ENCODE measurements at places on chromosomes 13 and 19.

- DNase-seq = peak; percentile 44
Observed at GRCh38 chr13:77492982-77493381, 42.5 kb upstream of the SCEL start.

DNA sequence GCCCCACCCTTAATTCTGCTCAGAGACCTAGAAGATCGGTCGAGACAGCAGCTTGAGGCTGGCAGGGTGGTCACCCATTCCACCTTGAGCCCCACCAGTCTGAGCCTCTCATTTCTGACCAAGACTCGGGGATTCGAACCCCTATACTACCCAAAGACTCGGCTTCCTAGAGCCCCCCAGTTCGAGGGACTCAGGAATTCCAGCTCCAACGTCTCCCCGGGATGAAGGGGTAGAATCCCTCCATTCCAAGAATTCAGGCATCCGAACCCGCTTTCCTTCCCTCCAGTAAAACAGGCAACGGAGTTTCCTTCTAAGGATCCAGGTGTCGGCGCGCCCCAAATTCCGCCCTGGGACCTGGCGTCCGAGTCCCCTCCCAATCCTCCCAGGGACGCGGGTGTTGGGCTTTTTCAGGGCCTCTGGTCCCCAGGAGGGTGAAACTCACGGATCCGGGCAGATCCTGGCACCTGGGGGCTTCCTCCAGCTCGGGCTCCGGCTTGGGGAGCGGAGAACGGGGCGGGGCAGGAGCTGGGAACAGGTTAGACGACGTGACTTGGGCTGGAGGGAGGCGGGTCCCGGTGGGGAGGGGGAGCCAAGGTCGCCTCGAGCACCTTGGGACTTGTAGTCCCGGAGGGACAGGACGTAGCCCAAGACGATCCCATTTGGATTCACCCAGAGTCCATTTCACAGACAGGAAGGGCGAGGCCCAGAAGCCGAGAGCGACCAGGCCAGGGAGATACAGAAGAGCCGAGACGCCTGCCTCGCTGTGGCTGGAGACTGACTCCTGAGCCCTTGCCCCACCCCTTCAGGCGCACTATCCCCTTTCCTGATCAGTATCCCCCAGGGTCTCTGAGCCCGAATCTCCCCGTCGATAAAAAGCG lies at the start of gene PPP1R13L:
PPP1R13L (minus strand) TSS at position 513 of the 878 bp plus-strand sequence. CDS start 6,751 bp downstream, outside the sequence.
- peak; percentile 55 for DNase-seq

DNA sequence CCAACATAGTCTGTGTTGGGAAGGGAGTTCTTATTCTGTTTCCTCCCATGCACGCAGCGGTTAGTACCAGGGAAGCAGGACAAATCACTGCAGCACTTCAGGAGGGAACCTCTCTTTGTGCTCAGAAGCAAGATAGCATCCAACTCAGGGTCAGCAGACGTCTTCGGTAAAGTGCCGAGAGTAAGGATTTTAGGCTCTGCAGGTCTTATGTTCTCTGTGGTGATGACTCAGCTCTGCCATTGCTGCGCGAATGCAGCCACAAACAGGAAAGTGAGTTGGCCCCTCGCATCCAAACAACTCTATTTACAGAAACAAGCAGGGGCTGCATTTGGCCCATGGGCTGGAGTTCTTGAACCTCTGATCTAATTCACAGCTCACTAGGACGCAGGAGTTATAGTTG lies 122.1 kb upstream of the SPATA13 start:
- no peak for DNase-seq

- DNase-seq = peak; percentile 76
Observed at GRCh38 chr13:45768656-45769479, 66.7 kb downstream of the CBY2 start.

DNA sequence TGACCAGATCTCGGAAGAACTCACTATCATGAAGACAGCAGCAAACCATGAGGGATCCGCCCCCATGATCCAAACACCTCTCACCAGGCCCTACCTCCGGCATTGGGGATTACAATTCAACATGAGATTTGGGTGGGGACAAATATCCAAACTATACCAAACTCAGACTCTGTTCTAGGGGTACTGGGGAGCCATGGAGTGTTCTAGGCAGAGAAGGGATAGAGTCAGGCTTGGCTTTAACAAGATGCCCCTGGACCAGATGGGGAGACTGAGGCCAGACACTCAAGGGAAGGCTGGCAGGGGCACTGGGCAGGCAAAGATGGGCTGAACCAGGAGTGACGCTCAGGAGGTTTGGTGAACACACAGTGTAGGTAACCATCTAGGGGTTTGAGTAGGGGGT lies 11.9 kb upstream of the SCN1B start:
- DNase-seq = no peak

GRCh38 chr13:51134763-51135365 lies 23.8 kb upstream of the C13orf42 start:
- DNase-seq = no peak

DNA sequence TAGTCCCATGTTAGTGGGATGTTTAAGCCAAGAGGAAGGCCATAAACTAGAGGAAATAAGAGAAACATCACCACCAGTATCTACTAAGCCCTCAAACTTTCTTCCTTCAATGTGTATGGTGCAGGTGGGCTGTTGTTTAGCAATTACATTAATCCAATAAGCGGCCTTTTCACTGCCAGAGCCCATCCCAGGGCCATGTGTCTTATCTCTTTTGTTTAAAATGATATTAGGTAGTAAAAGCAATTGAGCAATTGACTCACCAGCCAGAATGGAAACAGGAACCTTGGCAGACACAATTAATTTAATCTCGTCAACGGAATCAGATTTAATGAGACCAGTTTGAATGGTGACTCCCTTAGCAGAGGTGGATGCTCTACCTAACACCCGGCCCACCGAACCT lies 1503.5 kb downstream of the UQCRFS1 start:
- DNase-seq = no peak

GRCh38 chr13:40220299-40220935 lies 446.0 kb downstream of the FOXO1 start:
- DNase-seq = no peak

DNA sequence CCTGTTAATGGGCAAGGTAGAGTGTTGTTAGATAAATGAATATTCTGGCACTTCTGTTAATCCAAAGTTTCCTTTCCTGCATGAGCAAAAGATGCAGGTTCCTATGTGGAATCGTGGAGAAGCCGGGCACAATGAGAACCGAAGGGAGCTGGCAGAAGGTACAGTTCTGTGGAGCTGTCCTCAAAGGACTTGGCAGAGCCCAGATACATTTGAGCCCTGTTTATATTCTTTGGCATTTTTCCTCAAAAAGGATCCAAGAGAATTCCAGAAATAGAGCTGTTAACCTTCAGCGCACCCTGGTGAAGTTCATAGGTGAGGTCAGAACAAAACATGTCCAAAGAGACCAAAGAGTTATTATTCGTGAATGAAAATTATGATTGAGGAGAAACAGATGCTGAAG lies 4.0 kb upstream of the DLEU7 start:
- DNase-seq = no peak

- DNase-seq = no peak
Observed at GRCh38 chr19:35713904-35714495, 3.8 kb upstream of the KMT2B start.

DNA sequence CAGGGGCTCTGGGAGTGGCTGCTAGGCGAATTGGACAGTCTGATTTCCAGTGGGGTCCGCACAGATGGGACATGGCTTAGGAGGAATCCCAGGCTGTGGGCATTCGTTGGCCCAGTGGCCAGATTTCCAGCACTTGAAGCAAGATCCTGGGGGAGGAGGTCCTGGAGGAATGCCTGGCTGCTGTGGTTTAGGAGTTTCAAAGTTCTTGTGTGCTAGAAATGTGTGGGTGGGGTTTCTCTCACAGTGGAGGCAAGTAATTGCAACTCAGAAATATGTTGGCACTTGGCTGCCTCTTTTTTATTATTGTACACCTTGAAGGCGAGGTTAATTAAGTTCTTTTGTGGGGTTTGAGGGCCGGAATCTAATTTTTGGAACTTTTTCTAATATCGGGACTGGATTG lies 17.1 kb downstream of the IGFL3 start:
- DNase-seq = no peak

- no peak for DNase-seq
Observed at GRCh38 chr13:26551255-26551860, 6.1 kb upstream of the WASF3 start.

- peak; percentile 56 for DNase-seq
Observed at GRCh38 chr13:51000571-51001260, 91.1 kb downstream of the RNASEH2B start.

DNA sequence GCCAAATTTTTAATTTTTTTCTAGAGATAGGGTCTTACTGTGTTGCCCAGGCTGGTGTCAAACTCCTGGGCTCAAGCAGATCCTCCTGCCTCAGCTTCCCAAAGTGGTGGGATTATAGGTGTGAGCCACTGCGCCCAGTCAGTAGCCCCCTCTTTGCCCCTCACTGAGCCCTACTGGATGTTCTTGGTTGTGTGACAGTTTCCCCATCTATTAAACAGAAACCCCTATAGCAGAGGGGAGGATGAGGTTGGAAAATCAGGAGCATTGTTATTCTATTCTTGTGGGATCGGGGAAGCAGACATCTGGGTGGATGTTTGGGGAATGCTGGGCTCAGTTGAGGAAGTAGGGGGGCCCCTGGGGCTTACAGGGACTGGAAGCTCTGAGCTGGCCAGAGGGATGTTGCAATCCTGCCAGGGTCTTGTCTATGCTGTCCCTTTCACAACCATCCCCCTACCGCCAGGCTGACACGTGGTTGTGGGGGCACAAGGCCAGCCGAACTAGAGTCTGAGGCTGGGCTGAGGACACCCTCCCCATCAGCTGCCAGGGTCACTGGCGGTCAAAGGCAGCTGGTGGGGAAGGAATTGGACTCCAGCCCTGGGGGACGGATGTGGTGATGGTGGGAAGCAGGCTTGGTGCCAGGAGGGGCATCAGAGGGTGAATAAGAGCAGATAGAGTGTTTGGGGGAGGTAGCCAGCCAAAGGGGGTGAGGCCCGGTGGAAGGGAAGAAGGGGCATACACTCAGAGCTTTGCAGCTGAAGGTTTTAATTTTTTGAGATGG lies 10.9 kb downstream of the APOC1 start:
- peak; percentile 34 for DNase-seq

GRCh38 chr19:5170329-5170745 lies 170.3 kb downstream of the PTPRS start:
- no peak for DNase-seq

DNA sequence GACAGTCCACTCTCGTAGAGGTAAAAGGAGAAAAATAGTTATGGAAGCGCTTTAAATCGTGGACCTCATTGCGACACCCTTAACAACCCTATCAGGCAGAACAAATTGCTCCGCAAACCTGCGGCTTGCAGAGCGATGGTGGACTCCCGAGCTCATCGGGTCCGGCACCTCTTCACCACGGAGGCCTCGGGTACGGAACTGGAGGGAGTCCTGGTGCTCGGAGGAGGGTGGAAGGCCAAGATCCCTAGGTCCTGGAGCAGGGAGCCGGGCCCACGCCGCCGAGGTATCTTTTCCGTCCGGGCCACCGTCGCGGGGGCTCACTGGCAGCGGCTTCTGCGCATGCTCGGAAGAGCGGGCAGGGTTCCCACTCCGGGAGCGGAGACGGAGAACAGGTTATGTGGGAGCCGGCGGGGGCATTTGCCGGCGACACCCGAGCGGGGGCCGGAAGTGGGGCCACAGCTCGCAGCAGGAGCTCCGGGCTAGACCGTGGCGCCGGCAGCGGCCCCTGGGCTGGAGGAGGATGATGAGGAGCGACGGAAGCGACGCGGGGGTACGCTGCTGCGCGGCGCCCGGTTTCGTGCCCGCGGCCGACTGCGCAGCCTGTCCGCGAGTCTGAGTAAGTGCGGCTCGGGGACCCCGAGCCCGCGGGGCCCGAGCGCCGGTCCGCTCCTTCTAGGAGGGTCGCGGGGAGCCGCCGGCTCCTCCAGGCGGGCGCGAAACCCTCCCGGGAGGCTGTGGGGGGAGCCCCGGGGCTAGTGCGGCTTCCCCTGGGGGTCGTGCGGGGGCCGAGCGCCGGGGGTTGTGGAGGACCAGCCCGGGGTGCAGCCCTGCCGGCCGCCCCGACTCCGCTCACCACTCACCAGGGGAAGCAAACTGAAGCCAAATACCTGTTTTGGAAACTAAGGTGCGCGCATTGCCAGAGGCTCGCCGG lies at the start of gene ABHD13:
ABHD13 (plus strand) TSS at position 349 of the 931 bp plus-strand sequence. CDS start 10,827 bp downstream, outside the sequence.
- peak; percentile 94 for DNase-seq

DNA sequence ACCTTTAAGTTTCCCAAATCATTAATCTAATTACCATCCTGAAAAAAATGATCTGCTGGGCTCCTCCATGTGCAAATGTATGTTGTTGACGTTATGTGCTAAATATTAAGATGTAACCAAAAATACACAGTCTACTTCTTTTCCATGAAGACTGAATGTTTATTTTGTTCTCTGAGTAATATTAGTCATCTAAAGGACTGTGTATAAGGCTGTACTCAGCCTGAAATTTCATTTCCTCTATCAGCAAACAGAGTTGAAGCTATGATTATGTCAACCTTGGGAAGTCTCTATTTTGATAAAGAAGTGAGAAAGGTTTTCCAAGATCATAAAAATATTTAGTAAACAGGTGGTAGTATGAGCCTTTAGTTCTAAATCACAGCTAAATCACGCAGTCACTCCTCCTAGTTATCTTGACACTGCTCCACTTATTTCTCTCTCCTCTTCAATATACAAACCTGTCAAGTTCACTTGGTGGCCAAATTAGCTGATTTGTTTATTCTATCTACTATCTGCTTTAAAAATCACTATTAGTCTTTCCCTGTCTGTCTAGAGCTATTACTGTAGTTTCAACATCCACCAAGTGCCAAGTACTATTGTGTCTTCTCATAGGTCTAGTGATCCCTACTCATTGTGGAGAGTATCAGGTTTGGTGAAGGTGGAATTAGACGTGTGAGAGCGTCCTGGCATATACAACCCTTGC lies 211.7 kb upstream of the STARD13 start:
- DNase-seq = no peak

GRCh38 chr13:41085961-41086585 lies 24.8 kb downstream of the WBP4 start:
- DNase-seq = no peak

- no peak for DNase-seq
Observed at GRCh38 chr13:64069892-64070291, 2654.2 kb upstream of the PCDH20 start.

DNA sequence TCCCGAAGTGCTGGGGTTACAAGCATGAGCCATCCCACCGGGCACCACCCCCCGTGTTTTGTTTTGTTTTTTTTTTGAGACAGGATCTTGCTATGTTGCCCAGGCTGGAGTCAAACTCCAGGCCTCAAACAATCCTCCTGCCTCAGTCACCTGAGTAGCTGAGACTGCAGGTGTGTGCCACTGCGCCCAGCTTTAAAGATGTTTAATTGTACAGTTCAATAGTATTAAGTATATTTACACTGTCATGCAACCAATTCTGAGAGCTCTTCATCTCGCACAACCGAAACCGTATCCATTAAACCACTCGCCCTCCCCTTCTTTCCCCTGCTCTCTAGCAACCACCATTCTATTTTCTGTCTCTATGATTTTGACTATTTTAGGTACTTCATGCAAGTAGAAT lies 15.6 kb downstream of the NUCB1 start:
- no peak for DNase-seq

- no peak for DNase-seq
Observed at GRCh38 chr13:41751734-41752445, 209.0 kb downstream of the VWA8 start.

DNA sequence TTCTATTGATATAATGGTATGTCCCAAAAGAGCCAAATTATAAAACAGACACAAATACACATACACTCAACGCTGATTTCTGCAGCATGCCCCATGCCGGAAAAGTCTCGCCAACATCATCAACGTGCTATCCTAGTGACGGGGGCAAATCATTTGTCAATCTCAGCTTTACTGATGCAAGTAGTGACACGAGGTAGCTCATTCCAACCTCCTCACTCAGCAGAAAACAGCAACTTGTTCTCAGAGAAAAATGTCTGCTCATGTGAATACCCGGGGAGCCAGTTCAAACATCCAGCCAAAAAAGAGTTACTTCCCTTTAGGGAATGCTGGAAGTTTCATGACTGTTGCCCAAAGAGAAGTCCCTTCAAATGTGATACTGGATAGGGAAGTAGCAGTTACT lies 46.3 kb downstream of the SOX21 start:
- DNase-seq = no peak

GRCh38 chr19:42380155-42380554 lies 9.9 kb downstream of the CNFN start:
- DNase-seq = no peak

Data from skin of body (tissue), 3 donors.